ENCODE measurements at places on chromosomes 2 and 18.

DNA sequence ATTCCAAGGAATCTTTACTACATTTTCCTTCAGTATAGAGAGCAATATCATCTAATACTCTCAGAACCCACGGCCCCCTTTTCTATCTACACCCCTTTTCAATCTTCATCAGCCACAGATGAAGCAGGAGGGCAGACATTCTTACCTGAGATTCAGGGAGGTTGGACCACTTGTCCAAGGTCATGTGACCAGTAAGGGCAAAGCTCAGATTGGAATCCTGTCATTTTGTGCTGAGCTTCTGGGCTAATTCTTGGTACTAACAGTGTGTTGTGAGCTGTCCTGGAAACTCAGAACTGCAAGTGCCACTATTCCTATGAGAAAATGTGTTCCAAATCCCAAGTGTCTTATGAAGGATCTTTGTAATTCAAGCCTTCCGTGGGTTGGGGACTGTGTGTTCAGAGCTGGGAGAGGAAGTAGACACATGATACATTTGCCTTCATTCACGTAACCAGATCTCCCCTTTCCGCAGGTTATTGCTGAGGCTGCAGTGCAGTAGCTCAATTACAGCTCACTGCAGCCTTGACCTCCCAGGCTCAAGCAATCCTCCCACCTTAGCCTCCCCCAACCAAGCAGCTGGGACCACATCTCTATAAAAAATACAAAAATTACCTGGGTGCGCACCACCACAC is 3.3 kb downstream of the CHRNA1 start:
- no peak for DNase-seq

DNA sequence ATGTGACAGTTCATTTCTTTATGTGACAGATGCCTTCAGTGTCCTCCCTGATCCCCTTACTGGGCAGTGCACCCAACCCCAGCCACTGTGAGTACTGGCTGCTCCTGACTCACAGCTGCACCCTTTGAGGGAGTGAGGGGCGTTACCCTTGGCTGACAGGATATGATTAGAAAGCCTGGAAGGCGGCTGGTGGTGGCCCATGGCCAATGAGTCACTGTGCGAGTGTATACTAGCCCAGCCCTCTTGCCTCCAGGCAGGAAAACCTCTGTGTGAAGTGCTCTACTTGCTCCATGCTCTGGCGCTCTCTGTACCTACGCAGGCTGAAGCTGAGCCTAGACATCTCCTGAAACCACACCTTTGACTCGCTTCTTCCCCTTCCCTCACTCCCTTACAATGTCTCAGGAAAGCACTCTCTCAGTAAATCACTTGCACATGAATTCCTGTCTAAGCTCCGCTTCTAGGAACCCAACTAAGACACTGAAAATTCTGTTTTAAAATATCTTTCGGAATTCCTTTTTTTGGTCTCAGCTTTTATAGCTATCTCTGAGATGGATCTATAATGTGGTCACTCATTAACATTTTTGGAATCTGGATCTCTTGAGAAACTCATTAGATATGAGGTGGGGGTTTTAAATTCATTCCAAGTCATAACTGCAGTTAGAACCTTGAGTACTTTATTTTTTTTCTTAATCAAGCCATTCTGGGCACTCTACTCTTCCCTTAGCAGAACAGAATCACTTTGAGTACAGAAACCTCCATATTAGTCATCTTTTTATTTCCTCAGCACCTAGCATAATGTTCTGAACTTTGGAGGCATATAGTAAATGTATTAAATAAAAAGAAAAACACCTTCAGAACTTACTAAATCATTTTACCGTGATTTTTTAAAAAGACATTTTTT is 25.3 kb upstream of the STAM2 start:
- no peak for DNase-seq

GRCh38 chr2:23311186-23311585 is 73.8 kb upstream of the KLHL29 start:
- no peak for DNase-seq

- no peak for DNase-seq
Observed at GRCh38 chr2:40642237-40642636, 190.3 kb upstream of the SLC8A1 start.

GRCh38 chr2:73295751-73296400 is 2.5 kb upstream of the EGR4 start:
- DNase-seq = no peak

- DNase-seq = peak; percentile 9
Observed at GRCh38 chr2:191114403-191114886, 36.3 kb downstream of the STAT4 start.

DNA sequence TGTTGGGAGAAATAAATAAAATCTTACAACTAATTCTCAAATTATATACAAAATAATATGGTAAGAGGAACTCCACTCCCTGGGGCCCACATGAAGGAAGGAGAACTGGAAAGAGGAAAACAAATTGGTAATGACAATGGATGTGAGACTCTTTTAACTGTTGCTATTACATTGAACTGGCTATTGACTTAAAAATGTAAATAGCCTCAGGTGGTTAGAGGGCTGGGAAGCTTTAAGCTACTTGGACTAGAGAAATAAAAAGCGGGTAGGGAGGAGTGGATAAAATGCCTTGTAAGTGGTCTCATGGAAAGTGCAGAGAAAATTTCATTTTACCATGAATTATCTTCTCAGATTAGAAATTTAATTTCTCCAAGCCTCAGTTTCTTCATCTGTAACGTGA is 64.1 kb downstream of the KCNJ3 start:
- DNase-seq = no peak

DNA sequence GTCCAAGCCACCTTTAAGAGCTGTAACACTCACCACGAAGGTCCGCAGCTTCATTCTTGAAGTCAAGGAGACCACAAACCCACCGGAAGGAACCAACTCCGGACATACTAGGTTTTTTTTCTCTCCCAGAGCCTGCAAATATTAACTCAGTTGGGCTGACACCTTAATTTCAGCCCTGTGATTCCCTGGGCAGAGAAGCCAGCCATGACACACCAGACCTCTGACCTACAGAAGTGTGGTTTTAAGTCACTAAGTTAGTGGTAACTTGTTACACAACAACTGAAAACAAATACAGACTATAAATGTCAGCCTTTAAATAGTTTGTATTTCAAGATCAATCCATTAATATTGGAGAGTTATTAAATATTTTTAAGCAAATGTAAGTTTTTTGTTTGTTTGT is 855.1 kb downstream of the TMEM182 start:
- DNase-seq = no peak

GRCh38 chr2:155839991-155840390 is 492.5 kb downstream of the NR4A2 start:
- no peak for DNase-seq

- no peak for DNase-seq
Observed at GRCh38 chr2:2294183-2294690, 36.8 kb downstream of the MYT1L start.

DNA sequence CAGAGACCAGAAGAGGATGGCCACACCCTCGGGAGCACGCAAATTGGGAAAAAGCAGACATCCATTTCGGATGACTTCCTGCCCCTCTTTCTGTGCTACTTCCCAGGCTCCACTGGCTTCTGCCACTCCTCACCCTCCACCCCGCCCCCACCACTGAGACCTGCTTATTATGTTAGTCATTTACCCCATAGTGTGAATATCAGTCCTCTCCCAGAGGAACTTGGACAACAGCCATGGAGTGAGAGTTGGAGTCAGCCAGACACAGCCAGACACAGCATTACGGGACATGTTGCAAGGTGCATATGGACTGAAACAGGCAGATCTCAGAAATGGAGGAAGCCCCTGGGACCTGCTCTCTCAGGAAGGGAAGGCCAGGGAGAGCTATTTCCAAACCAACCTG is 51.8 kb downstream of the CTIF start:
- no peak for DNase-seq

DNA sequence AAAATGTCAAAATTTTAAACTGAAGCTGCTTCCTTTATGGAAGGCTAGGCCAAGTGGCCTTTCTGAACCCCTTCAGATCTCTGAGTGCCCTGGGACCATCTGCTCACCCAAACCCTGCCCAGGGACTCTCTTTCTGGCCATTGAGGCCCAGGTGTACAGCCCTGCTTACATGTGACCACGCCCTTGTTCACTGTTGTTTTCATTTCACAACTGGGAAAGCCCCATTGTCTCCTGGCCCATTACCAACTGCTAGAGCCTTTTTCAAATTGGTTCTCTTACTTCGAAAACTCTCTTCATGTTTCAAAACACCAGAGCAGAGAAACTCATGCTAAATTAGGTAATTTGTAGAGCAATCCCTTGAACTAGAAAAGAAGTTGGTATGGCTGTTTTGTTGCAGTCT is 219.5 kb upstream of the TANK start:
- no peak for DNase-seq

- no peak for DNase-seq
Observed at GRCh38 chr18:42807887-42808286, 307.6 kb downstream of the RIT2 start.

DNA sequence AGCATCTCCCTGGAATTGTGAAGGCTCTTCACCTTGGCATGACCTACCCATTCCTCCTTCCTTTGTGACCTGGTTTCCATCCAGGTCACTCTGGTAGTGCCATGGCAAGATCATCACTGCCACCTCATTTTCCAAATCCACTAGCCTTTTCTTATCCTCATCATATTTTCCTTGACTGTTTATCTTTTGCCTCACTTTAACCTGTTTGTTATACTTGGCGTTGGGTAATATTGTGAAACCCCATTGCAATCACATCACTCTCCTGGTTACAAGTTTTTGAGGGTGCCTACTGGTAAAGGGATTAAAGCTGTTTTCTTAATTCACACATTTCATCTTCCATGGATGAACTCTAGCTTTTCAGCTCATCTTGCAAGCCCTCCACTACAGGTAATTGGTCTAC is 39.1 kb upstream of the IGFBP2 start:
- no peak for DNase-seq

GRCh38 chr18:59593291-59593717 is 103.9 kb downstream of the CCBE1 start:
- no peak for DNase-seq

DNA sequence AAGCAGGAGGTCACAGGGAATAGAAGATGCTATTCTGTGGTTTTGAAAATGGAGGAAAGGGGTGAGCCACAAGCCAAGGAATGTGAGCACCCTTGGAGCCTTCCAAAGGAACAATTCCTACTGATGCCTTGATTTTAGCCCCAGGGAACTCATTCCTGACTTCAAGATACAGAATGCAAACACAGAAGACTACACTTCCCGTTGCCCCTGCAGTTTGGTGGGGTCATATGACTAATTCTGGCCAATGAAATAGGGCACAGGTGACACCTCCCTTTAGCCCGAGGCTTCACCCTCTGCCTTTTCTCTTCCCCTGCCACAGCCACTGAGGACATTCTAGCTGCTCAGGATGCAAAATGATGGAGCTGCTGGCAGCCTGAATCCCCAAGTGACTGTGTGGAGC is 126.1 kb downstream of the INHBB start:
- DNase-seq = no peak

- no peak for DNase-seq
Observed at GRCh38 chr2:227416701-227417100, 29.0 kb upstream of the SCYGR1 start.

DNA sequence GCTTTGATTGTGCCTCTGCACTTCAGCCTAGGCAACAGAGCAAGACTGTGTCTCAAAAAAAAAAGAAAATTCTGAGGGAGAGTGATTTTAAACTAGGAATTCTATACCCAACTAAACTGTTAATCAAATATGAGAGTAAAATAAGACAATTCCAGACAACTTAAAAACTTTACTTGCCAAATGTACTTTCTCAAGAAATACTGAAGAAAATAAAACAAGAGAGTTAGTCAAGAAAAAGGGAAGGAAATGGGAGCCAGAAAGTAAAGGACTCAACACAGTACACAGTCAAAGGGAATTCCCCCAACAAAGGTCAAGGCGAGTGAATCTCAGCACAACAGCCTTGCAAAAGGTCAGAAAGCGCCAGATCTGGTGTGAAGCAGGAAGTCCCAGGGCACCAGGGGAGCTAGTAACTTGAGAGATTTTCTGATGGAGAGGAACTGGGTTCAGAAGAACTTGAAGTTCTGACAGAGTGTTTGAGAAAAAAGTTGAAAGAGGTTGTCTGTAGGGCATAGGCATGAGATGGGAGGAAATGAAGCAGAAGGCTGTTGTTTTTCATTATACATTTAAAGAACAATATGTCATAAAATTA is 22.6 kb upstream of the TBC1D8 start:
- DNase-seq = peak; percentile 26

GRCh38 chr2:28613186-28613585 is 117.3 kb downstream of the PLB1 start:
- no peak for DNase-seq

- DNase-seq = no peak
Observed at GRCh38 chr2:32652555-32653209, 24.8 kb downstream of the TTC27 start.

DNA sequence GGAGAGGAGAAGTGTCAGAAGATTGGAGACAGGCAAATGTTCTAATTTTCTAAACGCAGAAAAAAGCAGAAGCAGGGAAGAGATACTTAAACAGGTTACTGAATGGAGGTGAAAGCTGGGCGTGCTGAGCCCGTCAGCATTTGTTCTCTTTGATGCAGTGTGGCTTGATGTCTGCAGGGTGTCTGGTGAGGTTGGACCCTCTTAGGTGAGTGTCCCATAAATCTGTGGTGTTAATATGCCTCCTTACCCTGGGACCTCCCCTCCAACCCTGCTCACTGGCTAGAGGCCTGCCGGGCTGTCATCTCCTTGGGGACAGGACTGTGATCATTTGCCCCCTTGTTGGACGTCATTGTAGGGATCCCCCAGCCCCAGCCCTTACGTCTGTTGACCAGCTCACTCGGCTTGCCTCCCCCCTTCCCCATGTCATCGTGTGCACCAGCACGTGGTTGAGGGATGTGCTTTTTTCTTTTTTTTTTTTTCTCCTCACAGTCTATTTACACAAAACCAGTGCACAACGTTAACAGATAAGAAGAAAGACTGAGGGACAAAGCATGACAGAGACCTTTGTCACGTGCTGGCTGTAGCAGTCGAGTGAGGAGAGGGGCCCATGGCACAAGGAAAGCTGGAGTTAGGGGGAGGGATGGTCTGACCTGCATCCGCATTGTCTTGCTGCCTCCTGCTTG is 56.4 kb downstream of the NCK2 start:
- DNase-seq = peak; percentile 55

- no peak for DNase-seq
Observed at GRCh38 chr2:174493549-174494331, 6.9 kb upstream of the GPR155 start.

DNA sequence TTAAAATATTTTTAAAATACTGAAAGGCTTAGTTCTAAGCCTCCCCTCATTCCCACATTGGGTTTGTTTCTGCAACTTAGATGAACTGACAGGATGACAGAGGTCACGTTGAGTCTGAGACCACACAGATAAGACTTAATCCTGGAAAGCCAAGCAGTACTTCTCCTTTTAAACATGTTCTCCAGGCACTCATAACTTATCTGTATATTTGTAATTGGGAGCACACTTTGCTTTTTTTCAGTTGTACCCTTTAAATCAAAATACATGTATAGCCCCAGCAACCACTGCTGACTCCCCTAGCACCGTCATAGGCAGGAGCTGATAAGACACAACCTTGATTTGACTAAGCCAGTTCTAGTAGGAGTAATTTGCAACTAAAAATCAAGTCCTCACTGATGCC is 394.8 kb downstream of the PID1 start:
- DNase-seq = no peak

DNA sequence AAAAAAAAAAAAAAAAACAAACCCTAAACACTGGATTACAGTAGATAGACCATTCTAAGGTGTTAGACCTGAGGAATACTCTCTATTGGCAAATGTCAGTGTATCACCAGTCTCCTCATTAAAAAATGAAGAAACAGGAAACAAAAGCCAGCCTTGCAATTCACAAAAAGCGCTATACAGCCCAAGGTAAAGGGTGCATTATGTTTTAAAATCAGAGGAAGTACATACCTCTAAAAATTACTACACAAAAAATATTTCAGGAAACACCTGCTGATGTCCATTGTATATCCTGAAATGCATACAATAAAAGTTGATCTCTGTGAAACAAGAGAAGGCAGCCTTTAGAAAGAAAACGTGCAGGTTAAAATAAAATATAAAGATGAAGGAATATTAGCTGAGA is 54.9 kb upstream of the TSPYL6 start:
- DNase-seq = peak; percentile 30

All from common myeloid progenitor, CD34-positive (primary cell).